AG09309 (cell line): ENCODE measurements at places on chromosomes 16 and 17.

DNA sequence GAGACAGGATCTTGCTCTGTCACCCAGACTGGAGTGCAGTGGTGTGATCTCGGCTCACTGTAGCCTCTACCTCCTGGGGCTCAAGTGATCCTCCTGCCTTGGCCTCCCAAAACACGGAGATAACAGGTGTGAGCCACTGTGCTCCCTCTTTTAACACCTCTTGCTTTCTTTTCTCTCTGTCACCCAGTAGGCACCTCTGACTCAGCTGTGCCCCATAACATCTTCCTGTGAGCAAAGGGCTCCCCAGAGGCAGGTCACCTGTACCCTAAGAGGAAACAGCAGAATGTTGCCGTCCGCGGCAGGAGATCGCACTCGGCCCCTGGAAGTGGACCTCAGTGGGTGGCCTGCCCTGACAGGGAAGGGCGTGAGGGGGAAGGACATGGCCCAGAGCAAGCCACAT is 918 bp upstream of the NLRC3 start:
- DNase-seq = no peak

DNA sequence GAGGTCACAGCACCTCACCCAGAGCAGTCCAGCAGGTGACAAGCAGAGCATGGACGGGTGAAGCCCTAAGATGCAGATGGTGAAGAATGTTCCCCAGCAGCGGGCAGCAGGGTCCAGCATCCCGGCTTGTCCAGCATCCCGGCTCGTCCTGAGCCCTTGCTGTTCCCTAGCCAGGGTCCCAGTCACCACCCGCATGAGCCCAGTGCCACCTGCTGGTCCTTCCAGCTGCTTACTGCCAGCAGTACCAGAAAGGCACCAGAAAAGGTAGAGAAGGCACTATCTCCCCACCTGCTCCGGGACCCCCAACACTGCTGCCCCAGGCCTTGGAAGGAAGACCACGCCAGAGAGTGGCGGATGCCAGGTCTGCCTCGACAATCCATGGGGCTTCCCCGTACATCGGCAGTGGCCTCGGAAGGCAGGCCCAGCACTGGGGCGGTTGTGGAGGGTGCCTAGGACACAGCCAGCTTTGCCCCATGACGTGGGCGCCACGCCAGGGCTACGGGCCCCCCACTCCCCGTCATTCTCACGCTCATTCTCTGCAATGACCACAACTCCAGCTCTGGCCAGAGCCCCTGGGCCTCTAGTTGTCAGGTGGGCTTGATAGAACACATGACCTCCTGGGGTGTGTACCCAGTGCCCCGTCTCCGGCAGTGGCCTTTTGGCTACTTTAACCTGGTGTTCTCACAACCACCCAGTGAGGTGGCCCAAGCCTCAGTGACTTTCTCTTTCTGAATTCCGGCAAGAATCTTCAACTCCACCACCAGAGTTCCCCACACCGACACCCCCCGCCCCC is 1.4 kb downstream of the CENPX start:
- DNase-seq = peak; percentile 42

GRCh38 chr16:50598256-50598894 is 50.2 kb downstream of the NKD1 start:
- no peak for DNase-seq

DNA sequence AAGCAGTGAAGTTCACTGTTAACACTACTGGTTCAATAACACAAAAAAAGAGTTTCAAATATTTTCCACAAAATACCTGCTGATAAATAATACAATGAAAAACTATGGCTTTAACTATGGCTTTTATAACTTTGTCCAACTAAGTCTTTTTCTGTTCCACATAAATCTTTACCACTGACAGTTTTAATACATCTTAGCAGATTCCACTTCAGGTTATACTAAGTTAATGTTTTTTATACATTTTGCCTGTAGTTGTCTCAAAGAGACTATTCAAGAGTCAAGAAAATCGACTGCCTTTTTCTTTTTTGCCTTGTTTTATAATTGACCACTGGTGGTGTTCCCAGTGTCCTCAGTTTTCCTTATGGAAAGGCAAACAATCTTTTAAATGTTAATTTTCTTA is 379.7 kb upstream of the PMFBP1 start:
- DNase-seq = no peak

- DNase-seq = no peak
These were observed 527 bp downstream of the SIAH1 start for GRCh38 chr16:48384520-48385252.

GRCh38 chr17:39676198-39676819 is 8.1 kb downstream of the PNMT start:
- no peak for DNase-seq

- no peak for DNase-seq
These were observed 14.8 kb downstream of the CLEC16A start for GRCh38 chr16:10959161-10959560.

DNA sequence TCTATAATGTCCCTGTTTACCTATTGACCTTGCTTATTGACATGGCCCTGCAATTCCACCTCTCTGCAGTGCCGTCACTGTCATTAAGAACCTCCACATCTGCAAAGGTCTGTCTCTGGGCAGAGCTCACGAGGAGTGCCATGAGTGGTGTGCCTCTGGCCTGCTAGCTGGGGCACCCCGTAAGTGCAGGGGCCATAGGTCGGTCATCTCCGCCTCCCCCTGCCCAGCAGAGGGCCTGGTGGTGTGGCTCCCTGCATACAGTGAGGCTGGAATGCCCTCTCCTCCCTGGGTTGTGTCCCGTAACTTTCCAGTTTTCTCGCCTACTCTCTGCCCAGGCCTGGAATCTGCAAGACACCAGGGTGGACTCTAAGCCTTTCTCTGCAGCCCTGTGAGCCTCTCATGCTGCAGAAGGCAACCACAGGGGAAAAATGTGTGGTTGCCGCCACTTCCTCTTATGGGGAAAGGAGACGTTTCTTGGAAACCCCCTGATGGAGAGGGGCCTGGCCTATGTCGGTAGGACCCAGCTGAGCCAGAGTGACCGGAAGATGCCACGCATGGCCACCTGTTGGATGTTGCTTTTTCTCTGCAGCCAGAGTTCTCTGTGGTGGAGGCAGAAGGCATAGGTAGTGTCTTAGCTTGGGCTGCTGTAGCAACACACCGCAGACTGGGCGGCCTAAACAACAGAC is 2.7 kb upstream of the SNX20 start:
- DNase-seq = no peak

- DNase-seq = no peak
These were observed 51.4 kb downstream of the WSB1 start for GRCh38 chr17:27345141-27345904.

- DNase-seq = no peak
These were observed 22.2 kb downstream of the DNAH2 start for GRCh38 chr17:7739746-7740145.

DNA sequence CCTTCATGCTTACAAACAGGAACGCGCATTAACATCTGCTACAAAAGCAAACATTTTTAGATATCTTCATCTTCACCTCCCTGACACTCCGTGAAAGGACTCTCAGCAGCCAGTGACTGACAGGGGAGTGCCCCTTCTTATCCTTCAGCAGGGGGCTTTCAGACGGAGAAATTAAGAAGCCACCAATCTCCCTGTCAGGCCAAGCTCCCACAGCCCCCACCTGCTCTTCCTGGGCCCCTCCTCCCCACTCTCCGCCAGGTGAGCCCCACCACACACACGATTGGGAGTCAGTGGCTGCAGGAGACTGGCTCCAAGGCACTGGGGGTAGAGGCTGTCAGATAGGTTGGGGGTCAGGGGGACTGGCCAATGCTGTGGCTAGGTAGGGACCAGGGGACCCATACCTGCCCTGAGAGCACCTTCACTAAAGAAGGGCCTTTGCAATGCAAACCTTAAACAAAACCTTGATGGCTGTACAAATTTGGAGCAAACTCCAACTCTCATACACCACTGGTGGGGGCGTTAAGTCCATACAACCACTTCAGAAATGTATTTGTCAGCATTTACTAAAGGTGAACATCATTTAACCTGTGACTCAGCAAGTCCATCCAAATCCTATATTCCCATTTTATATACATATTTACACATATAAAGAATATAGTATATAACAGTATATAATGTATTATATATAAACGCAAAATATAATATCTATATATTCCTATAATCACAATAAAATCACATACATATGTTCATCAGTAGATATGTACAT is 232.2 kb downstream of the ZNF423 start:
- no peak for DNase-seq

- DNase-seq = no peak
These were observed 73.2 kb downstream of the MYH10 start for GRCh38 chr17:8557176-8557806.

GRCh38 chr17:56624309-56624708 is 30.8 kb downstream of the NOG start:
- no peak for DNase-seq

DNA sequence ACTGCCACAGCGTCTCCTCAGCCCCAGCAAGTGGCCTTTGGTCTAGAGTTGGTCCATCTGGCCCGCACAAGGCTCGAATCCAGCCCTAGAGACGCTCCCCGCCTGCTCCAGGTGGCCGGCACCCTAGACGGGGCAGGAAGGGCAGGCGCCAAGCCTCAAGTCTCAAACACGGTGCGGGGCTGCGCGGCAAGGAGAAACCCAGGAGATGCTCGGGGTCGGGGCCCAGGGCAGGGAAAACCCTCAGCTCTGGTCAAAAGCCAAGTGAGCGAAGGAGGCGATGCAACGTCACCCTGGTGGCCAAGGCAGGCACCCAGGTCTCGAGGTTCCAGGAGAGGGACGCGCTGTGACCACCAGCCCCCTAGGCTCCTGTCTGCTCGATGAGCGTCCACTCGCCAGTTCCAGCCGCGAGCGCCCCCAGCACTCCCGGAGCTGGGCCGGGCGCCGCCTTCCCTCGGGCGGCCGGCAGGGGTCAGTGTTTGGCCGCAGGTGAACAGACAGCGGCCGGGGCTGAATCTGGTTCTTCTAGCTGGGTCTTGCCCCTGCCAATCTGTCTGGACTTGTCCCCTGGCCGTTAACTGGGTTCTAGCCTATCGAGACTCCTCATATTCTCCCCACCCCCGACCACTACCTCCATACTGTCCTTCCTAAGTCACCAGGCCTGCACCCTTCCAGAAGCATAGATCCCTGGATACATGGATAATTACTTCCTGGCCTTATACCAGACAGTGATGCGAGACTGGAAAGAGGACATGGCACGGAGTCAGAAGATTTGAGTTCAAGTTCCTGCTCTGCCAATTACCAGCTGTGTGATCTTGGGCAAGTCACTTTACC is 44.0 kb downstream of the PRAC1 start:
- DNase-seq = no peak
